ENCODE measurements at places on chromosomes 4 and X.

- no peak for DNase-seq
Measured at GRCh38 chr4:2781911-2782310, 11.0 kb upstream of the SH3BP2 start.

DNA sequence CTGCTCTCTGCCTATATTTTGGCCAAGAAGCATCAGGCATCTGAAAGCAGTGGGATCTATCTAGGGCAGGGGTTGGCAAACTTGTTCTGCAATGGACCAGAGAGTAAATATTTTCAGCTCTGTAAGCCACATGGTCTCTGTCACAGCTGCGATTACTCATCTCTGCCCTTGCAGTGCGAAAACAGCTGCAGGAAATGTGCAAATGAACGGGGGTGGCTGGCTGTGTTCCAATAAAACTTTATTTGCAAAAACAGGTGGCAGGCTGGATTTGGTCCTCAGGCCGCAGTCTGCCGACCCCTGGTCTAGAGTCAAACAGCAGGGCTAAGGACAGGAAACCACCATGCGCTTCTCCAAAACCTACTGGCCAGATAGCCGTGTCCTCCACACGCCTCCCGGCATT lies 48.6 kb downstream of the ACOX3 start:
- no peak for DNase-seq

GRCh38 chrX:153495362-153495751 lies 577 bp downstream of the BGN start:
- peak; percentile 62 for DNase-seq

DNA sequence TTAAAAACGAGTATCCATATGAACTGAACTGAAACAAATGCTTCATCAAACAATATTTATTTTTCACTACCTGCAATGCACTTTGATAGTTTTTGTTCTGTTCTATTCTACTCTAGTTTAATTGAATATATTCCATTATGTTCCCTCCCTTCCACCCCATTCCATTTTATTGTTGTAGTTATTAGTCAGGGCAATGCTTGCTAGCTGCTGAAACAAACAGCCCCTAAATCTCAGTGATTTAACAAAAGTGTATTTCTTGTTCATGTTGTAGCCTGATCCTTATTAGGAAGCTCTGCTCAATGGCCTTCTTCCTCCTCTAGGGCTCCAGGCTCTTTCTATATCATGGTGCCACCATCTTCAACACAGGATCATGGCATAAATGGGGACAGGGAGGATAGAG lies 122.3 kb upstream of the RAI2 start:
- no peak for DNase-seq

Measured in hepatic stellate cell (primary cell).